CD4-positive, alpha-beta memory T cell (primary cell): ENCODE measurements at places on chromosomes 11 and 22.

DNA sequence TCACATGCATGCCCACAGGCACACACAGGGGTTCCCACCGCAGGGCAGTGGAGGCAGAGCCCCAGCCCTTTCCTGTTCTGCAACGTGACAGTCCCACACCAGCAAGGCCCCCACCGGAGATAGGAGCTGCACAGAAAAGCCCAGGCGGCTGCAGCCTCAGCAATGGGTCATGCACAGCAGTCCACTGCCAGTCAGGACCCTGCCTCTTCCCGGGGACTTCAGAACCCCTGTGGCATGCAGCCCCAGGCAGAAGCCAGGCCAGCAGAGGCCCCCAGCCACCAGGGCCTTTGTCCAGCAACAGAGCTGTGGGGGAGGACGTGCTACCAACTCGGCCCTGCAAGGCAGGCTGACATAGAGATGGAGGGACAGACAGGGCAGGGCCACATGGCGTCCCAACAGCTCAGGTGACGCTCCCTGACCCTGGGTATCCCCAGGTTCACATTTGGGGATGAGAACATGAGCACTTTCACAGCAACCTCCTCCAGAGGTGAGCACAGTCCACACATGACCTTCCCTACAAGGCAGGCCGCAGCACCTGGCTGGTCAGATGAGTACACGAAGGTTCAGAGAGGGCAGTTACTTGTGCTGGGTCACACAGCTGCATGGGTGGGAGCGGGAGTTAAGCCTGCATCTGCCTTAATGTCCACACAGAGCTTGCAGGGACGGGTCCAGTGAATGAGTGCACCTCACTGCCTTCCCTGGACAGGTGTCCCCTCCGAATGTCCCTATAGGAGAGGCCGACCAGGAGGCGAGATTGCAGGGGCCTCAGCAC lies 87.3 kb downstream of the CELSR1 start:
- DNase-seq, result no peak

GRCh38 chr22:48955351-48956311 lies 872.0 kb downstream of the BRD1 start:
- no peak for DNase-seq

DNA sequence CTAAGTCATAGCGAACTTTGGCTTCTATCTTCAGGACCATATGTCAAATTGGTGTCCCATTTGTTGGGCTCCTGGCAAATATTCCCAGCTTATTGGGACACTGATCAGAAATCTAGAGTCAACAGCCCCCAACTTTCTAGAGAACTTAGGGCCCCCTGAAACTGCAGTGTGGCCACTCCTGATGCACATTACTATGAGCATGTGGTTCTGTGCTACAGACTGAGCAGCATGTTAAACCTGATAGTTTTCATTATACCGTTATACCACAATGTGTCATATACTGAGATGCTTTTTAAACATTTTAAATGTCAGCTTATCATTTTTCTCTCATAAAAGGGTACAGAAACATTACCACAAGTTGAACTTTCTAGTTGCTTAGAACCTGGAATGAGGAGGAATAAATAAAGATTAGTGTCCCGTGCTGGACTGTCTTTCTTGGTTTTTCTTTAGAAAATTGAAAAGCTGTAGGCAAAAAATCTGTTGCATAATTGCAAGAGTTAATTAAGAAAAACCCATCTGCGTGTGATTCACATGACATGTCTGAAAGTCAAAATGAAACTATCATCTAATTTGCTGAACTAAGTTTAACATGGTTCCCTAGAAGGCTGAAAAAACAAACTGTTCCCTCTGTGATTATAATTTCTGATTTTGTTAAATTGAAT lies 16.4 kb upstream of the CTSC start:
- DNase-seq, result no peak

DNA sequence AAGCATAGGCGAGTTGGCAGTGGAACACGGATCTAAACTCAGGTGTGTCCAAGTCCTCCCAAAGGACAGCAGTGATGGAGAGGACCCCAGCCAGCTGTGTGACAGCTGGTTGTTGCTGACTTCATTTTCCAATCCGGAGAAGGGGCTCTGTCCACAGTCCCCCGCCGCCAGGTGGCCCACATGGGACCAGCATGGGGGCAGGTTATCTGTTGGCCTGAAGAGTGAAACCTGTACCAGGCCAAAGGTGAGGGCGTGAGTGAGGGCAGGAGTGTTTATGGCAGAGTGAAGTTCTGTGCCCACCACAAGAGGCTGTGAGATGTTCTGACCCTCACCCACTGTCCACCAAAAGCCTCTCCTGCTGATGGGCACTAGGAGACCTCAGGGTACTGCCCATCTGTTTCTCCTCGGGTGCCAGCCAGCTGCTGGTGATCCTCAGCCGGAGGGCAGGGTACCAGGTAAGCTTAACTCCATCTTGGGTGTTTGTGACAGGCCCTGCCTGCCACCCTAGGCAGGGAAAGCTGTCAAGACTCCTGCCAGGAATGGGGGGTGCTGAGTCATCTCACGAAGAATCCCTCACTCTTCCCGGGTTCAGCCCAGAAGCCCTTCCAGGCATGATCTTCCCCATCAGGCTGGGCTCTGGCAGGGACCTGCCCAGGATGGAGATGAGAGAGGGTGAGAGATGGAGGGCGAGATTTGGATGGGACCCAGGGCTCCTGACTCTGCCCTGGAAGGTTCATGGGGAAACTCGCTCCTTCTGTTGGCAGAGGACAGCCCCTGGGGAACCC lies 15.5 kb upstream of the TAB1 start:
- no peak for DNase-seq

- DNase-seq, result no peak
These were observed 10.5 kb downstream of the TXN2 start for GRCh38 chr22:36470994-36471331.

DNA sequence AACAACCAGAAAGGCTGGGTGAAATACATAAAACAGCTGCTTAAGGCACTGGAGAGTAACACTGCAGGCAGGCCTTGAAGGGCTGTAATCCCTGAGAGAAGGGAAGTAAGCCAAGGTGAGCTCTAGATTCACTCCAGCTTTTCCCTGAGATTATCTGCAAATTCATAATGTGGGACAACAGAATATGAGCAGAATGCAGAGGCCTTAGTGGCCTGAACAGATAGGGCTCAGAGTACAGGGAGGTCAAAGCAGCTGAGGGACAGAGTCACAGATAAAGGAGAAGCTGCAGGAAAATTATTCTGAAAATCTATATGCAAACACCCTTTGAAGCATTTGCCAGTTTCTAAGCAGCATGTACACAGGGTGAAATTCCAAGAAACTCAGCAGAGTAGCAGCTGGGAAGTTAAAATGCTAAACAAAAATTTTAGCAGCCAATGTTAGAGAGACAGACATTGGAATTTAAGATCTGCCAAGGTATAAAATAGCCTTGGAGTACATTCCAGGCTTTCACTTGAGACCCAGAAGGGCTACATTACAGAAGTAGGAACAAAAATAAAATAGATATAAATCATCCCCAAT lies 48.1 kb upstream of the CWF19L2 start:
- DNase-seq, result no peak

GRCh38 chr11:114017723-114018122 lies 41.8 kb upstream of the ZBTB16 start:
- no peak for DNase-seq

DNA sequence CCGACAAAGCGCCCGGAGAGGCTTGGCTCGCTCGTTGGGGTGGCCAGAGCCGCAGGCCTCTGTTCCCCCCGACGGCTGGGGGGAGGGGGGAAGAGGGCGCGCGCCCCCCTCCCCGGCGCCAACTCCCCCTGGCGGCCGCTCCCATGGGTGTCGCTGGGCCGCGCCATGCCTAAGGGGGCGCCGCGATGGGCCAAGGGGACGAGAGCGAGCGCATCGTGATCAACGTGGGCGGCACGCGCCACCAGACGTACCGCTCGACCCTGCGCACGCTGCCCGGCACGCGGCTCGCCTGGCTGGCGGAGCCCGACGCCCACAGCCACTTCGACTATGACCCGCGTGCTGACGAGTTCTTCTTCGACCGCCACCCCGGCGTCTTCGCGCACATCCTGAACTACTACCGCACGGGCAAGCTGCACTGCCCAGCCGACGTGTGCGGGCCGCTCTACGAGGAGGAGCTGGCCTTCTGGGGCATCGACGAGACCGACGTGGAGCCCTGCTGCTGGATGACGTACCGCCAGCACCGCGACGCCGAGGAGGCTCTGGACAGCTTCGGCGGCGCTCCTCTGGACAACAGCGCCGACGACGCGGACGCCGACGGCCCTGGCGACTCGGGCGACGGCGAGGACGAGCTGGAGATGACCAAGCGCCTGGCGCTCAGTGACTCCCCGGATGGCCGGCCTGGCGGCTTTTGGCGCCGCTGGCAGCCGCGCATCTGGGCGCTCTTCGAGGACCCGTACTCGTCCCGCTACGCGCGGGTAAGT lies 1.4 kb downstream of the KCNC1 start:
- no peak for DNase-seq

- DNase-seq, result no peak
These were observed 205.0 kb downstream of the NELL1 start for GRCh38 chr11:20874358-20874757.

- no peak for DNase-seq
These were observed 53.3 kb downstream of the MRTFA start for GRCh38 chr22:40583053-40583741.

DNA sequence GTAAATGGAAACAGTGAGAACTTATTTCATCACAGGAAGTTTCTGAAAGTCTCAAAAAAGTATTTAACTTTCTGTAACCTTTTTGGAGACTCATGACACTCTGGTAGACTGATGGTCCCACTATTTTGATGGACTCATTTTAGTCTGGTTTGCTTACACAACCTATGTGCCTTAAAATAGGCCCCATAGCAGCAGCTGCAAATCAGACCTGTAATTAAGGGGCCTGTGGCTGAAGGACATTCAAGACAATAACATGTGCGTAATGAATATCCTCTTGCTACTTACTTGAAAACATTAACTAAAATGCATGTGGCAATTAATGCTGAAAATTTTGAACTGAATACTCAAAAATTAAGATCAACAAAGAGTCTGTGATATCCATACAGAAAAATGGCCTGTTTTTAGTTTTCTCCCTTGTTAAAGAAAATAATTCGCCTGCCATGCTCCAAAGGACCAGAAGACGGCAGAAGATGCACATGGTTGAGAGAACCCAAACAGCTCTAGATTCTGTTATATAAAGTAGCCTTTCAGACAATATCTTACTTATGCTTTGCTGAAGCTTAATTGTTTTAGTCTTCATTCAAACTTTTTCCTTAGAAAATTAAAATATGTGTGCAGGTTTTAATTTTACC lies 568.5 kb downstream of the KCNA4 start:
- DNase-seq, result no peak

- no peak for DNase-seq
These were observed 24.1 kb downstream of the FZD4 start for GRCh38 chr11:86930957-86931547.

DNA sequence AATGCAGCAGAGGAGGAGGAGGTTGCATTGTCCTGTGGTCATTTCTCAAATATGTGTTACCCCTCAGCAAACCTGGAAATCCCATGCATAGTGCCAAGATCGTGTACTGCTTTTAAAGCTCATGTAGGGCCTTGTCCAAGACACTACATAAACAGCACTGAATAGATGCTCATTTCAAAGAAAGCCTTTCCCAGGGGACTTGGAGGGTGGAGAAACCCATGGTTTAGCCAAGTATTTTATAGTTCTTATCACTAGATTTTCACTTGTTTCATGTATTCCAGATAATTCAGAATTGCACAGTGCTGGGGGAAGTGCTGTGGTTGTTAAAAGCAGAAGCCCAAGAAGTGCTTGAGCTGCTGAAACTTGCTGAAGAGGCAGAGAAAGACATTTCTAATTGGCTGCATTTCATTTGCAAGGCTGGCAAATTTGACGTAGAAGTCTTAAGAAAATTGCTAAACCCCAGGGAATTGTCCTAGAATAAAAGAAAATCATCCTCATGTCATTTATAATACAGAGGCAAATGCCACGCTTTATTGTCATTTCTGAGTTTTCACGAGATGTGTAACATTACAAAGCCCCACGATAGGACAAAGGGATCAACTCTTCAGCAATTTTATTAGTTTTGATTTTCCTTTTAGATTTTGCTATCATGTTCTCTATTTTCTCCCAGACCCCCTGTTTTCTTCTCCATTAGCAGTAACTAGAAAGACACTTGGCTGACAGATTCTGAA lies 20.1 kb downstream of the CSRP3 start:
- no peak for DNase-seq

DNA sequence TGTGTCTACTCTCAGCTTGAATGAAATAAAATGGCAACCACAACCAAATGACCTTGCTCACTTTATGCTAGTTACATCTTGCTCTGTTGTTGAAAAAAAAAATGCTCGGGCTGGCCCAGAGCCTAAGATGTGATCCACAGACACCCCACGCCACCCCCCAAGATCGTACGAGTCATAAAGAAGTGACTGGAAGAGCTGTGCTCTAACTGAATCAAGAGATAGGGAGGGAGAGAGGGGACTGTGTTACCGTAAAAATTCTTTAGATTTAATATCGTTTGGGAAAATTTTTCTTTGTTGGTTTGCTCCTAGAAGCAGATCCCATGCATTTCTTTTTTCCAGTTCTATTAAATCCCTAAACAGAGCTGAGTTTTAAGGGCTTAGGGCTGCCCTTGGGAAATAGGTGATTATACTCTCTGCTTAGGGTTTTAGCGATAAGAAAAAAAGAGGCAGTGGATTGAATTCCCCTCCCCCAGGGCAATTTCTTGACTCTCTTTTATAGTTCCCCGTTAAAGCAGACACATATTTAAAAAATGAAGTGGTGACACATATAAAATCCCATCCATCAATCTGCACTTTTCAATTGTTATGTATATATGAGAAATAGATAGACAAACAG lies 14.5 kb downstream of the MAML2 start:
- no peak for DNase-seq

DNA sequence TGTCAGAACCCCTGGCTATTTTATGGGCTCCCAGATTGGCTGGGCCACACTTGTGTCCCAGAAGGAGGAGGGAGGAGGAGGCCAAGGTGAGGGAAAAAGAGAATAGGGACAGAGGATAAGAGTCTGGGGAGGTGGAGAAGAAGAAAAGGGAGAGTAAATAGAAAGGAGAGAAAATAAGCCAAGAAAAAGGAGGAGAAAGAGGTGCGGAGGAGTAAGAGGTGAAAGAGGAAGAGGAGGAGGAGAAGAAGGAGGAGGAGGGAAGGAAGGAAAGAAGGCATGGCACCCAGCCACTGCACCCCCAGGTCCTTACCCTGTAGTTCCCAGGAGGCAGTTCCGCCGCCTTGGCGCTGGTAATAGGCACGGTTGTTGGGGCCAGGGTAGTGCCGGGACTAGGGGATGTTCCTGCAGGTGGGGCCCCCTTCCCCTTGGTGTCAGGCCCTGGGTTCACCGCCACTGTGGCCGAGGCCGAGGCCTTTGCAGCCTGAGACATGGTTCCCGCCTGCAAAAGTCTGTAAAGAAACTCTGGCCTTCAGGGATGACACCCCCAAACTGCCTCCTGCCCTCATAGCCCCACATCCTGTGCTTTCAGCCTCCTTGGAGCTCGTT lies 1.9 kb downstream of the CRYBB1 start:
- no peak for DNase-seq

- no peak for DNase-seq
These were observed 35.1 kb downstream of the TP53I11 start for GRCh38 chr11:44915621-44916020.

- DNase-seq, result no peak
These were observed 496.2 kb downstream of the INSC start for GRCh38 chr11:15610881-15611280.
